ENCODE measurements at places on chromosomes 12 and 14.

GRCh38 chr12:123037791-123038190 is 57.3 kb downstream of the ARL6IP4 start:
- no peak for DNase-seq

- DNase-seq = peak; percentile 77
These were observed at the start of gene ADSS1 for GRCh38 chr14:104723651-104724406. Gene ADSS1 (plus strand): TSS chr14:104724229. CDS start chr14:104724271, 42 bp downstream.

DNA sequence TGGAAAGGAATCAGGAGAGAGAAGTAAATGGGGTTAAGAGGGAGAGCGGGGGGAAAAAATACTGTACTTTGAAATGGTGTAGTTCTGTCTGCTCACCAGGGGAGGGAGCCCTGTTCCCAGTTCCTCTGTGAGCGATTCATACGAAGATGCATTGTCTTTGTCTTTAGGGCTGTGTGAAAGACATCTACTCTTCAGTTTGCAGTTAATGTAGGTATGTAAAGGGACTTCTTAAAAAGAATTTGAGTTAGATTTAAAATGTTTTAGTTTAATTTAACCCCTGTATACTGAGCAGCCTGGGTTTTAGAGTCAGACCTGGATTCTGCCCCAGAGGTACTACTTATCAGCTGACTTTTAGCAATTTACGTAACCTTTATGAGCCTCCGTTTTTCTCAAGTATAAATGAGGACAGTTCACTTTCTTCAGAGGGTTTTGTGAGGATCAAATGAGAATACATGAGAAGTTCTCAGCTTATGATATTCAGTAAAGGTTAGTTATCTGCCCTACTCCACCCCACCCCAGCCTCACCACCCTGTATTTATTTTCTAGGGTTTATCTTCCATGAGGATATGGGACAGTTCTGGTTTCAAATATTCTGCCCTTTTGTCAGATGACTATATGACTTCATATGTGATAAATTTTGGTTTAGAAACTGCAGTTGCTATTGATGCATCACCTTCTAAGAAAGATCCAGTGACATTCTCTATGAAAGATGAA is 82.5 kb upstream of the EVL start:
- DNase-seq = peak; percentile 57

- no peak for DNase-seq
These were observed 159.0 kb upstream of the PZP start for GRCh38 chr12:9367201-9367600.

- no peak for DNase-seq
These were observed 10.1 kb upstream of the RPL10L start for GRCh38 chr14:46661728-46662127.

GRCh38 chr12:40618636-40619035 is 73.6 kb upstream of the CNTN1 start:
- DNase-seq = no peak

GRCh38 chr14:44960146-44960545 is 1.6 kb downstream of the KLHL28 start:
- DNase-seq = no peak

DNA sequence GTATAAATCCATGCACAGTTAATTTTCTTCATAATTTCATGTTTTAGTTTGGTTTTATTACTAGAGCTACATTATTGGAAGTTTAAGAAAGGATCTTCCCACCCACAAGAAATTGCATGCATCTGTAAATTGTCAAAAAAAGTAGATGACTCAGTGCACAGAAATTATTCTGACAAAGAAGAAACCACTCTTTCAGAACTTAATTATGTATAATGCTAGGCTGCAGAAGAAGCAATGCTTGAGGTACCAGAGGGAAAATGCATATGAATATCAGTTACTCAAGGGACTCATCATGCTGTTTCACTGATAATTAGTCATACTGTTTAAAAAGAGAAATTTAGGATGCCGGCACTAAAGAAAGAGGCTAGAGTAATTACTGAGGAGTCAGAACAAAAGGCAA is 147.0 kb downstream of the SLC16A7 start:
- DNase-seq = no peak

DNA sequence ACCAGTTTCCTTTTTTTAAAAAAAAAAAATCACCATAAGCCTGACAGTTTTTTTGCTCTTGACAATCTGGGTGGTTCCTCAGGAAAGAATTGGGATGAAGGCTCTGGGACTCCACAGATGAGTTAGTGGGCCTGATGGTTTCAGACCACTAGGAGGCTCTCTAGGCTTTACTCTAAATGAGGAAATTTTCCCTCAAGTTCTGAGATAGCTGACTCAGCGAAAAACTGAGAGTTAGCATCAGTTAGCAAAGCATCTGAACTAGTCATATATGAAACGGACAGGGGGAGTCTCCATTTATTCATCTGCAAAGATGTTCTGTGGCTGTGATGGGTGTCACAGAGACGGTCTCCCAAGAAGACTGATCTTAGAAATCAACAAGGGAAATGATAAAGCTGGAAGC is 314.3 kb upstream of the OR4E1 start:
- DNase-seq = no peak

GRCh38 chr14:74836251-74836960 is 39.5 kb downstream of the PROX2 start:
- DNase-seq = no peak

- DNase-seq = peak; percentile 70
These were observed 3.4 kb downstream of the GALNT16 start for GRCh38 chr14:69263364-69263763.

DNA sequence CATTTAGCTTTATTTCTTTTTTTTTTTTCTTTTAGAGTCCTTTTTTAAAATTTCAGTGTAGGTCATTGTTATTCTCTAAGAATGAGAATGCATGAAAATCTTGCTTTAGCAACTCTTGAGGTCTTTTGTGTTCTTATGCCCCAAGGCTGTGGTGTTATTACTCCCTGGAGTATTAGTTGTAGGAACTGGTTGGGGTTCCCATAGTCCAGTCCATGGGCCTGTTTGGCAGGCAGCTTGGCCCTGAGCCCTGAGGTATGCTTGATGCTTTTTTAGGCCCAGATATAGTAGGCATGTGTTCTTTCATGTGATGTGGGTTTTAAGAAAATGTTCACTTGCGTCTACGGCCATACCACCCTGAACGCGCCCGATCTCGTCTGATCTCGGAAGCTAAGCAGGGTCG is 1.6 kb downstream of the FAM234B start:
- no peak for DNase-seq

- DNase-seq = no peak
These were observed 732.5 kb downstream of the GALC start for GRCh38 chr14:87260460-87260859.

DNA sequence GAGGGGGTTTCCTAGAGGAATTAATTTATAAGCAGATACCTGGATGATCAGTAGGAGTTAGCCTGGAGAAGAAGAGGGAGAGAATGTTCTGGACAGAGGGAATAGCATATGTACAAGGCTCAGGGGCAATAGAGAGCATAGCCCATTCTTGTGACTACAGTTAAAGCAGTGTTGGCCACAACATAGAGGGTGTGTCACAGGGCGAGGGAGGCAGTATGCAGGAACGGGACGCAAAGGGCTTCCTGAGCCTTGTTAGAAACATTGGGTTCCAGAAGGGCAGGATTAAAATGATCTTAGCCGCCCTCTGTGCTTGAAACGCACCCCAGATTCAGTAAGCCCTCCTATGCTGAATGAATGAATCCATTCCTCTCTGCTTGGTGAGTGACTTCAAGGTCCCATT is 142.2 kb upstream of the PWP1 start:
- DNase-seq = no peak

GRCh38 chr12:5716976-5717375 is 228.1 kb downstream of the ANO2 start:
- DNase-seq = no peak

GRCh38 chr12:95882080-95882479 is 23.3 kb downstream of the SNRPF start:
- DNase-seq = no peak

- no peak for DNase-seq
These were observed 170.3 kb upstream of the ATP2B1 start for GRCh38 chr12:89878950-89879349.

DNA sequence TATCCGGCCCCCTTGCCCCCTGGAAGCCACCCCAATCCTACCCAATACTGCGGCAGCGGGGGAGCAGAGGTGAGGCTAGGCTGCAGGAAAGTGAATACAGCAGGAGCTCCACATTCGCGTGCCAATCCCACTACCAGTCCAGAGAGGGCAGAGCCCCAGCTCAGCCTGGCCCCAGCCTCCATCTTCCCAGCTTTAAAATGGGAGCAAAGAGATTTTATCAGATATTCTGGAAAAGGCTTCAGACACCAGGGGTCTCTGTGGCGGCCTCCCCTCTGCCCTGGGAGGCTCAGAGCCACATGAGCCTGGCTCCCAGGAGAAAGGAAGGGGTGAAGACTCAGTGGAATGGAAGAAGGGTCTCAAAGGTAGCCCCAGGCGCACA is 72.7 kb downstream of the NCOR2 start:
- no peak for DNase-seq

DNA sequence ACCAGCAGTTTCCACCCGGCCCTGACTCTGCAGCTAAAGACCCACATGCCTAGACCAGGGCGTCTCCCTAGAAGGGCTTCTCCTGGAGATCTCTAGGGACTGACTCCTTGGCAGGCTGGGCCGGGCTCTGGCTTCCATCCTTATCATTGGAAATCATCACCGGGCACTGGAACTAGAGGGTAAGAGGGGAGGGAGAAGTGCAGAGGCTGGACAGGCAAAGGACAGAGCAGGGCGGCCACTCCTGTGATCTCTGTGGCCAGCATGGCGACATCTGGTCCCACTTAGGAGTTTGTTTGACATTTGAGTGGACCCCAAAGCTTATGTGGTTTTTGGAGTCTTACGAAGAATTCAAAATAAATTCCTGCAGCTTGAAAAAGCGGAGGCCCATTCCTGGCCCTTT is 7.1 kb downstream of the LTBP2 start:
- DNase-seq = no peak

DNA sequence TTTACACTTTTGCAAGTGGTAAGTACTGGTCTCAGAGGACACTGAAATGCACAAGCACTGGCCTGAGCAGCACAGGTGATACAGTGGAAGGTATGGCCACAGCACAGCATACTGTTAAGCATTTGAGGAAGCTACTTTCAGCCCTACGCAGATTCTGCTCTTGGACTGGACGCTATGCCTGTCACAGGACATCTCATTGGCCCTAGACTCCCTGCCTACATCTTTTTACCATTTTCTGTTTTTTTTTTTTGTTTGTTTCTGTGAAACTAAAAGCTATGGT is 144.2 kb upstream of the ABCD2 start:
- DNase-seq = no peak

- DNase-seq = no peak
These were observed 570 bp downstream of the DMAC2L start for GRCh38 chr14:50312734-50313054.

- DNase-seq = no peak
These were observed 4.1 kb downstream of the NFYB start for GRCh38 chr12:104133866-104134265.

GRCh38 chr12:13976880-13977279 is 4.5 kb downstream of the GRIN2B start:
- no peak for DNase-seq

DNA sequence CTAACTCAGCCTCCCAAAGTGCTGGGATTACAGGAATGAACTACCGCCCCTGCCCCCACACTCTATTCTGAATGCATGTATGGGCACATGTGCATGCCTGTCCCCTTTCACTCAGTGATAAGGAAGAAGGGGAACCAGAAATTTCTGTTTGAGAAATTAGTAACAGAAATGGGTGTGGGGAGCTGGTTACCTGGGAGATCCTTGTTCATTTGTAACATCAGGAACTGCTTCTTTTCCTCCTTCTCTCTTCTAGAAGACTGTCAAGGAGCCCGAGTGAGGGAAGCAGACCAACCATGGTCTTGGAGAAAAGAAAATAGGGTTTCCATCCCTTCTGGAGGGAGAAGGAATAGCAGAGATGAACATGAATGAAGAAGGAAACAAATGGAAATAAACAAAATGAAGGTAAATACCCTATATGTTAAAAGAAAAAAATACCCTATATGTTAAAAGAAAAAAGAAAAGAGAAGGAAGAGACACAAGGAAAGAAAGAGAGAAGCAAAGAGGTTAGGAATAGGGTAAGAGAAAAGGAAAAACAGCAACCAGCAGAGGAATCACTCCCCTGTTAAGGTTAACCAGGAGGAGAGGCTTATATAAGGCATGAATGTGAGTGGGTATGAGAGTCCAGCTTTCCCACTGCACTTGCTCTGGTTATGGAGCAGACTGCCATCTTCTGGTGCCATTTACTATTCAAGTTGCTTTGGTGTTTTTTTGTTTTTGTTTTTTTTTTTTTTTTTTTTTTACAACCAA is 3.3 kb downstream of the PPP1R3E start:
- no peak for DNase-seq

- no peak for DNase-seq
These were observed 4.5 kb downstream of the CD69 start for GRCh38 chr12:9756170-9756569.

- no peak for DNase-seq
These were observed 54.3 kb downstream of the SVOP start for GRCh38 chr12:108966378-108967151.

DNA sequence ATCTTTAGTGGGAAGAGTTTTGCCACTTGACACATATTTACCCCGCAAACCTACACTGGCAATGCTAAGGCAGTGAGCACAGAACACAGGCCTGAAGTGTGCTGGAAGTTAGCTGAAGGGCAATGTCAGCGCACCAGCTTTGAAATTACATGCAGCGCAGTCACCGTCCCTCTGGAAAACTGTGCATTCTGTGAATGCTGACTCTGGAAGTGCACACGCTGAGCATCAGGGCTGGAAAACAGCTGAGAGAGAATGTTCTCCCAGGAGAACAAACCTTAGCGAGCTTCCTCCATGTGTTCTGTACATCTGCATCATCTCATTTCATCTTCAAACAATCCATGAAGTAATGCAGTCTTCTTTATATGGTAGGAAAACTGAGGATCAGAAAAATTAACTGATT is 448.2 kb downstream of the NRXN3 start:
- peak; percentile 23 for DNase-seq

DNA sequence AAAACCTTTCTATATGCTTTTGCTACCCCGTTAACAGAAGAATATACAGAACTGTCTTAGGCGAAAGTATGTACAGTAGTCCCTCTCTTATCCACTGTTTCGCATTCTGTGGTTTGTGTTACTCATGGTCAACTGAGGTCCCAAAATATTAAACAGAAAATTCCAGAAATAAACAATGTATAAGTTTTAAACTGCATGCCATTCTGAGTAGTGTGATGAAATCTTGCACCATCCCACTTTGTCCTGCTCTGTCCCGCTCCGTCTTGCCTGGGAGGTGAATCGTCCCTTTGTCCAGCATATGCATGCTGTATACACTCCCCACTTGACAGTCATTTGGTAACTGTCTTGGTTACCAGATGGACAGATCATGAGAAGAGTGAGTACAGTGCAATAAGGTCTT is 70.1 kb upstream of the STRN3 start:
- DNase-seq = no peak

Data from glutamatergic neuron (in vitro differentiated cells).